NCI-H69 (cell line): ENCODE measurements at places on chromosomes 7 and 10.
A peak's percentile ranks its signal among the peaks of the same experiment; 100 is the strongest.

GRCh38 chr7:150904011-150904909 lies 51.9 kb downstream of the AOC1 start:
- DNase-seq, result no peak

GRCh38 chr10:133335246-133336117 lies 1.2 kb downstream of the CALY start:
- peak; percentile 56 for DNase-seq

- no peak for DNase-seq
Measured at GRCh38 chr7:158263964-158264748, 323.5 kb downstream of the PTPRN2 start.

- DNase-seq, result no peak
Measured at GRCh38 chr7:159108941-159109652, 35.6 kb downstream of the VIPR2 start.

DNA sequence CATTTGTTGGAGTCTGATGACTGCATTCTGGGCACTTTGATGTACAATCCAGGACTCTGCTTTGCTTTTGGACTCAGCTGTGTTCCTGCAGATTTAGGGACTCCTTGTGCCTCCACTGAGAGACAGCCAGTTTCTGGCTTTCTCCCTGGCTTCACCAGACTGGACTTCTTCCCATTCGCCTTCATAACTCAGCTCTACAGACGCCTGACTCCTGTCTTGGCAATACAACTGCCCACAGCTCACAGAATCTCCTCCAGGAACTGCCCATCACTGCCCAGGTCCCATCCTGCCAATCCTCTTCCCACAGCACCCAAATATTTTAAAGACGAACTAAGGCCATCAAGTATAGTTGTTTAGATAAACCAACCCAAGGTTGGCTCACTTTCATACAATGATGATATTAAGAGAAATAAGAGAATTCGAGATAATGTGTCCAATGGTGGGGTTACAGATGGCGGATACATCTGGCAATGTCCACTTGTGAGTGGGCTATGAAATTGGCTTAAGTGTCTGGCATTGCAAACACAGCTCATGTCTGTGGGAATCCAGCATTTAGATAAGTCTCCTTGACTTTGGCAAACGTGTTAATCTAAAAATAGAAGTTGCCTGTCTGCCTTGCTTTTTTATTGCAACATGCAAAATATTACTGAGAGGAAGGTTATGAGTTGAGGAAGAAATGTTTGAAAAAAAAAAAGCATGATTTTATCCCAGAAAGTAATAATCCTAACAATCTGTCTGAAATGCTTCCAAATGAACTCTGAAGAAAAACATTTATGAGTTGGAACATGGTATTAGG lies 95.1 kb downstream of the ITGA8 start:
- no peak for DNase-seq

DNA sequence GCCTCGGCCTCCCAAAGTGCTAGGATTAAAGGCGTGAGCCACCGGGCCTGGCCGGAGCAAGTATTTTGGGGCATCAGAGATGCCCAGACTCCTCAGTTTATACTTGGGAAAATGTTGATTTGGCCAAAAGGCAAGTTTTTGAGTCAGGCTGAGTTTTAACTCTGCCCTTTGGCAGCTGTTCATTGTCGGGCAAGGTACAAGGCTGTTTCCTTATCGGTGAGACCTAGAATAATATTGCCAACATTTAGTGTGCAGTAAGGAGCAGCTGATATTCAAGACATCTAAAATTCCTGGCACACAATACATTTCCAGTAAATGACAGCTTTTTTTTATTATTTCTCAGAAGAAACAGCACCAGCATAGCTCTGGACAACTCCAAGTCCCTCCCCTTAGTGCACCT lies 147.6 kb upstream of the C7orf33 start:
- no peak for DNase-seq

GRCh38 chr7:37549076-37549931 lies 100.6 kb upstream of the ELMO1 start:
- peak; percentile 22 for DNase-seq

DNA sequence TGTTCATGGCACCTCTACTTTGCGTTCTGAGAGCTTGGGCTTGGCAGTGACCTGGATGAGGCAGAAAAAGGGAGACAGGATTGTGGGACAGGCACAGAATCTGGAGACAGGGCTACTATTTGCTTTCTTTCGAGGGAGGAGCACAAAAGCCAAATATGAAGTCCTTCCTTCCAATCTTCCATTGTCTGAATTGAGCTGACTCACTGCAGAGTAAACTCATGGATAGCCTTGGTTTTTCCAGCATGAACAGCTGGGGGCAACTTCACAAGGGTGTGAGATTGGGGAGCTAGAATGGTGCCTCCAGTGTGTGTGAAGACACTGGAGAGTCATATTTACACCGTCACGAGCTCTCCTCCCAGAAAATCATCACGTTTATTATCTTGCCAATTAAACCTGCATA lies 55.6 kb upstream of the NRP1 start:
- peak; percentile 28 for DNase-seq

GRCh38 chr7:52586704-52587103 lies 448.7 kb upstream of the POM121L12 start:
- DNase-seq, result no peak

DNA sequence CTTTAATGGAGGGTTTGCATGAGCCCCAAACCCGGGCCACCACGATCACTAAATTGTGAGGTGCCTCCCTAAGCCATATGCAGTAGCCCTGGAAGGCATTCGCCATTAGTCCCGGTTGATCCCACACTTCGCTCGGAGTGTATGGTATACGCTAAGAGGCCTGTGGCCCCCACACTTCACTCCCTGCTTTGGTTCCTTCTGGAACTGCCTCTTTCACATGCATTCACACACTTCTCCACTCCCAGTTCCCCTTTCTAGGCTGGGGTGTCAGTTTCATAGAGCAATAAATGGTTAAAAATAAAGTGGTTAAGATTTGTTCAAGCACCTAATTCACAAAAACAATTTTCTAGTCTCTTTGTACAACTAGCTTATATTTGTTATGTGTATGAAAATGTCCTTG lies 212.1 kb upstream of the KCND2 start:
- no peak for DNase-seq

DNA sequence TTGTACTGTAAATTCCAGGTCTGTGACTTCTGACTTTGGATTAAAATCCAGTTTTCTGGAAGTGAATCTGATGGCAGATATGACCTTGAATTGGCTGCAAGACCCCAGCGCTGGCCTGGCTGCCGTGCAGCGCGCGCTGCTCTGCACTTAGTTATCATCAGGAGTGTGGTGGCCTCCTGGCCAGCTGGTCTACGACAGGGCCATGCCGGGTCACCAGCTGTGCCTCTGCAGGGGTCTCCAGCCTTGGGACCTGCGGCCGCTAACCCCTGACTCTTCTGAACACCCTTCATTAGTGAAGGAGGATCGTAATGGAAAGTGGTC lies 190.7 kb upstream of the SH2B2 start:
- DNase-seq, result no peak

DNA sequence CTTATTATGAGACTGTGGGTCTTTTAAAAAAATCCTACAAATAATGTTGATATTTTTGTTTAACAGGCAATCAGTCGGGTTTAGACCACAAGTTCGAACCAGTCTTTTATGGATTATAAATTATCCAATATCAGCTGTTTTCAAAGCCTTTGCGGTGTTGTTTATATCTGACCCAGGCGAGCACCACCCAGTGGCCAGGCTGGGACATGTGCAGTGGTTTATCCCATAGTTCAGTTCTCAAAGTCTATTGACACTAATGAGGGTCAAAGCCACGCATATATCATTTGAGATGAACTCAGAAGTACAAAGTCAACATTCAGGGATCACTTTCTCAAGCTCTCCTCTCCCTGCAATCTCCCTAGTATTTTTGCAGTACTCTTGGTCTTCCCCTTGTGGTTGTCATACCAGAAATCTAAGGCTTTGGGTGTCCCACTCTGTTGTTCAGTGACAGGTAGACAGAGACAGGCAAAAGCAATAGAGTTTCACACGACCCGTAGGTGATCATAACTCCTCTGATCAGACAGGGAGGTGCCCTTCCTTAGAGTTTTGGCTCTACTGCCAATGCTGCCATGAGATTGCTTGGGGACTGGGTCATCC lies 117.4 kb upstream of the POM121L12 start:
- DNase-seq, result no peak

GRCh38 chr7:41691286-41692190 lies 11.4 kb downstream of the INHBA start:
- peak; percentile 6 for DNase-seq

DNA sequence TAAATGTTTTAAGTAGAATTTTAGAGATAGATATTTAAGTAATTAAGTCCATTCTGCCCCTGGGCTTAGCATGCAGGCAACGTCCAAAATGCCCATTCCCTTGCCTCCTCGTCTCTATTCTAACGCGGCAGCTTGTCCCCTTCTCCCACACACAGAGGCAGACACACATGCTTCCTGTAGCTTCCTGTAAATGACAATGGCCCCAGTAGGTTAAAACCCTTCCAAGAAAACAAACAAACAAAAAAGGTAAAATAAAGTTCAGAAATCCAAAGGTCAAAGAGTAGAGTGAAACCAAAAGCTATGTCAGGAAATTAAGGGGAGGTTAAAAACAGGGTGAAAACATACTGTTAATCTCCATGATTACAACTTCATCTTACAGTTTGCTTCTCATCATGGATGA lies 857.6 kb downstream of the GATA3 start:
- DNase-seq, result no peak

GRCh38 chr10:115830265-115830970 lies 442.6 kb downstream of the GFRA1 start:
- no peak for DNase-seq

- DNase-seq, result peak; percentile 22
Measured at GRCh38 chr10:118505363-118505762, 90.1 kb downstream of the PRLHR start.

DNA sequence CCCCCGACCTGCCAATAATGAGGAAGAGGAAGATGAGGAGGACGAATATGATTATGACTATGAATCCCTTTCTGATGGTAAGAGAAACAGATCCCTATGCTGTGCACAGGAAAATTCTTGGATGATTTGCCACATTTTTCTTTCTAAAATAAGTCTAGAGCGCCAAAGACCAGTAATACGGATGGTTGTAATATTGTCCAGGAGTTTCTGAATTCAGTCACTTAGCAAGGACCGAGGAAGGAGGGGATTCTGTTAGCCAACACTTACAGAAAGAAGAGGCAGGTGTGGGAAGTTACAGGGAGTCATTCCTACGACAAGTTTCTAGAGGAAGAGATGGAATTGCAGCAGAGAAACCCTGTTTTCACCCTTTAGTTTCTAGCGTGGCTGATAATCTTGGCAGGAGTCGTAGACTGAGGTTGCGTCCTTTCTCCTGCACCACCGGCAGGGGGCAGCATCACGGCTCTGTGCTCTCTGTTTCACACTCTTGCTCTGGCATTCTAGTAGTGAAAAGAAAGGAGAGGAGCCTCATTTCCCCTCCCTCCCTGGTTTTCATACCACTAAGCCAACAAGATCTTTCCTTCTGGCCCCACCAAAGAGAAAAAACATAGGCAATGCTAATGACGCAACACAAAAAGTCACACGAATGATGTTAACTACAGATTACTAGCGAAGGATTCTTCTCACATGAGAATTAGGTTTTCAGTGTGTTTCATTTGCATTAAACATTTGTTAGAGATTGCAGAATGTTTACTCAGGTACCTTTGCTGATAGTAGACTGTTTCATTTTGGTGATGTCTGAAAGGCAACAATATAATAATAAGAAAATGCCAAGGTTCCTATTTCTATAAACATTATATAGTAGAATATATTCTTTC lies 82.7 kb downstream of the NOC3L start:
- DNase-seq, result peak; percentile 42

GRCh38 chr10:11678074-11678793 lies 63.9 kb upstream of the ECHDC3 start:
- peak; percentile 26 for DNase-seq

DNA sequence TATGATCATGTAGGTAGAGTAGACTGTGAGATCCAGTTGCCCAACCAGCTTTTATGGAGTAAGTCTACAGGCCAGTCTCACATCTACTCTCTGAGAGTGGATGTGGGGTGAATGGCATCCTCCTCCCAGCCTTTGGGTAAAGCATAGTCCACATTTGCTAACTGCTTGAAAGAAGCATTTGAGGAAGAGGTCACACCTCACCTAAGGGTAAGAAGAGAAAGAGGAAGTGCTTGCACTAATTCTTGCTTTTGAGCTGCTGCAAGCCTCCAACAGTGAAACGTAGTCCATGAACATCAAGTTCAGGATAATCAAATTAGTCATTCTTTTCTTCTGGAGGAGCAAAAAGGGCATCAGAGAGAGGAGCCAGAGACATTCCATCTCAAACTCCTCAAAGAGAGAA lies 93.9 kb upstream of the AGR3 start:
- no peak for DNase-seq

- DNase-seq, result no peak
Measured at GRCh38 chr10:28797904-28798371, 120.6 kb downstream of the BAMBI start.

GRCh38 chr10:49830846-49831245 lies 68.7 kb upstream of the OGDHL start:
- DNase-seq, result no peak

DNA sequence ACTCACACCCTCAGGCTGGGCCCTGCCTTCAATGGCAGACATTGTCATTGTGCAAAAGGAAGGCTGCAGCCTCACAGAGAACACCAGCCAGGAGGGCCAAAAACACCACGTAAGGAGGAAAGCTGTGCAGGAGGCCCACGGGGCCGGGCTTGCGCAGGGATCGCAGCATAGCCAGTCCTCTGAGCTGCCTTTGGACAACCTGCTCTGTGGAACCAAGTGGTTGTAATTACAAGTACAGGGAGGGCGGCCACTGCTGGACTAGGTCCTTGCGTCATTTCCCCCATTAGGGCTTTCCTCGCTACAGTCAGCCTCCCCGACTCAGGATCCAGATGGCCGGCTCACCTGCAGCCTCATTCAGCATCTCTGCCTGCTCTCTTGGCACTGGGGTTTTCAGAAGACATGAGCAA lies 66.9 kb downstream of the FAM53B start:
- DNase-seq, result no peak

- DNase-seq, result no peak
Measured at GRCh38 chr10:49072166-49072885, 43.0 kb downstream of the VSTM4 start.

DNA sequence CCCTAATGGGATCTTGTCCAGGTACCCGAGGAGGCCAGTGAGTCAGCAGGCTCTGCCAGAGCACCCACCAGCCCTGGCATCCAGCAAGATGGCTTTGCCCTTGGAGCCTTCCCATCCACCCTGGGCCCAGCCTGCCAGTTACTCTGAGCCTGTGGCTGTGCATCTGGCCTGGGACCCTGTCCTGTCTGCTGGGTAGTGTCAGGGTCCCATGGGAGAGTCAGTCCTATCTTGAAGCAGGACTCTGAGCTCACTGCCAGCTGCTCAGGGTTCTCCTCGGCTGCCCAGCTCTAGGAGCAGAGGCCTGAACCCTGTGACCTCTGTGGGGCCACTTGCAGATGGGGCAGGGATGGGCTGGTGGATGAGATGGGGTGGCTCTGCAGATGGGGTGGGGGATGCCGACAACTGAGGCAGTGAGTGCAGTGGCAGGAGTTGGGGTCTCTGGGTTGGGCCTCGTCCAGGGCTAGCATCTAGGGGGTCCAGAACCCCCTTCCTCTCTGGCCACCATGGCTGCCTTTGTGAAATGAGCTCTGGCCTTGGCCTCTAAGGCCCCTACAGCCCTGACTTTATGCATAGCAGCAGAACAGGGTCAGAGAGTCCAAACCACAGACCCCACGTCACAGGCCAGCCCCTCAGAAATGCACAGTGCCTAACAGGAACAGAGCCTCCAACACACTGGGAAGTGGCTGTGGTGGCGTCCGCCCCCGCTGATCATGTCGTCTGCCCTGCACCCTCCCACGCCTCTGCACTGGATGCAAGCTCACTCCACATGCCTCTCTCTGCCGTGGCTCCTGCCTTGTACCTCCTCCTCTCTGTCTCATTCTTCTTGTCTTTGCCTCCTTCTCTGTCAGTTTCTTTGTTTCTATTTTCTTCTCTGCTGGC lies 88.1 kb upstream of the RET start:
- no peak for DNase-seq

GRCh38 chr7:99090771-99091542 lies 53.0 kb downstream of the SMURF1 start:
- no peak for DNase-seq
